Dermis blood vessel endothelial cell (primary cell): ENCODE measurements at places on chromosomes 11 and 22. TPM values are rescaled to one million over a fixed set of nuclear protein-coding genes. Genes with fewer than 3 reads are reported as not detected.

The IL10RA gene
- 0.09 TPM in 1 of 2 replicates, not detected in the other for total RNA-seq

The OR4S2 gene
- not detected in 2 replicates for total RNA-seq

The LDHAL6A gene
- total RNA-seq: not detected in 2 replicates

The PRR33 gene
- not detected in 2 replicates for total RNA-seq

The PPP6R3 gene
- 171 and 175 TPM in 2 replicates for total RNA-seq

The FGF19 gene
- total RNA-seq: not detected in 2 replicates

The MUC2 gene
- not detected in 2 replicates for total RNA-seq

The KRTAP5-1 gene
- total RNA-seq: not detected in 2 replicates

The DENND6B gene
- 1.3 and 3.6 TPM in 2 replicates for total RNA-seq

The ANGPTL5 gene
- 0.09 TPM in 1 of 2 replicates, not detected in the other for total RNA-seq

The MCAM gene
- 1,172 and 1,718 TPM in 2 replicates for total RNA-seq

The RAG2 gene
- not detected in 2 replicates for total RNA-seq

The UCP3 gene
- total RNA-seq: 0.28 and 0.34 TPM in 2 replicates

The TESMIN gene
- 2.4 and 6.0 TPM in 2 replicates for total RNA-seq

The P2RY6 gene
- 0.05 TPM in 1 of 2 replicates, not detected in the other for total RNA-seq

The LGALS12 gene
- total RNA-seq: not detected in 2 replicates

The VSIG10L2 gene
- not detected in 2 replicates for total RNA-seq

The SLC5A1 gene
- not detected in 2 replicates for total RNA-seq

The FAM180B gene
- total RNA-seq: not detected in 2 replicates

The MIOX gene
- total RNA-seq: not detected in 2 replicates

The JRKL gene
- total RNA-seq: 11.2 and 12.1 TPM in 2 replicates

The CRYAB gene
- 1.0 and 1.7 TPM in 2 replicates for total RNA-seq

The ADM2 gene
- total RNA-seq: 0.34 and 0.60 TPM in 2 replicates

The CTSW gene
- not detected in 2 replicates for total RNA-seq

The TMEM191C gene
- 0.60 and 0.68 TPM in 2 replicates for total RNA-seq

The SYT12 gene
- total RNA-seq: 0.09 and 0.17 TPM in 2 replicates

The PLEKHB1 gene
- total RNA-seq: 0.33 and 0.34 TPM in 2 replicates

The DSCAML1 gene
- under 0.01 TPM in 1 of 2 replicates, not detected in the other for total RNA-seq

The FGF3 gene
- not detected in 2 replicates for total RNA-seq
